ENCODE measurements at places on chromosomes 1 and 21.

DNA sequence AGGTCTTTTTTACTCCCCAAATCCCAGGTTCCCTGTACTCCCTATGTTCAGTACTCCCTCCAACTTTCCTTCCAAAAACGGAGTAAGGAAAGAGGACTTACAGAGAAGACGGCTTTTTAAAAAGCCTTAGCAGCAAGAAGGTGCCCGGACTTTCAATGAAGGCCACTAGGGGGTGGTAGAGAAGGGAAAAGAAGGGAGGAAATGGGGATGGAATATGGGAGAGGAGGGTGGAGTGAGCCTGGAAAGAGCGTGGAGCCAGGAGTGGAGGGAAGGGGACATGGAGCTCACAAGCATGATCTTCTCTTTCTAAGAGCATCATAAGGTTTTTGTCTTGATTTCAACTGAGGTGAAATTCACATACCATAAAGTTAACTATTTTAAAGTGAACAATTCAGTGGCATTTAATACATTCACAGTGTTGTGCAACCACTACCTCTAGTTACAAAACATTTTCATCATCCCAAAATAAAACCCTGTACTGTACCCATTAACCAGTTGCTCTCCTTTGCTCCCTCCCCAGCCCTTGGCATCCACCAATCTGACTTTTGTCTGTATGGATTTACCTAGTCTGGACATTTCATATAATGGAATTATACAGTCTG is 129.9 kb downstream of the ZNF281 start:
- DNase-seq: no peak

GRCh38 chr1:196538473-196538872 is 69.8 kb downstream of the KCNT2 start:
- no peak for DNase-seq

- no peak for DNase-seq
These were observed 131.3 kb downstream of the PATJ start for GRCh38 chr1:61873581-61873980.

DNA sequence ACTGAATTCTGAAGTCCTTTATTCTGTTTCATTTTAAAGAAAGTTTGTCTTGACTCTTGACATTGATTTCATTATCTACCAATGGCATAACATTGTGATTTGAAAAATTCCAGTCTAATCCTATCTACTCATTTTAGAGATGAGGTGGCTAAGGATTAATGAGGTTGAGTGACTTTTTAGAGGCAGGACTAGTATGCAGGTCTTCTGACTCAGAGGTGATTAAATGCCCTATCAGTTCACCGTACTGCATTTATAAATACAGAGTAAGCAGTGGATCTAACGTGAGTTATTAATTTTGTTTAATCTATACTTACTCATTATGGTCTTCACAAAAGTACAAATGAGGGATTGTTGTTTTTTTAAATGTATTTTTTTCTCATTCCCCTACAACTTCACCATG is 277.6 kb downstream of the PTBP2 start:
- DNase-seq: no peak
